ENCODE measurements at places on chromosomes 1 and 21.

- DNase-seq = no peak
- no peaks in the 10 kb centered on the region for H3K36me3 ChIP-seq
- no peak overlapping the region for H3K4me3 ChIP-seq
- H3K27me3 ChIP-seq = no peaks in the 10 kb centered on the region
- no peak overlapping the region for H3K27ac ChIP-seq
Measured at GRCh38 chr21:46171996-46172862, 12.0 kb downstream of the SPATC1L start.

DNA sequence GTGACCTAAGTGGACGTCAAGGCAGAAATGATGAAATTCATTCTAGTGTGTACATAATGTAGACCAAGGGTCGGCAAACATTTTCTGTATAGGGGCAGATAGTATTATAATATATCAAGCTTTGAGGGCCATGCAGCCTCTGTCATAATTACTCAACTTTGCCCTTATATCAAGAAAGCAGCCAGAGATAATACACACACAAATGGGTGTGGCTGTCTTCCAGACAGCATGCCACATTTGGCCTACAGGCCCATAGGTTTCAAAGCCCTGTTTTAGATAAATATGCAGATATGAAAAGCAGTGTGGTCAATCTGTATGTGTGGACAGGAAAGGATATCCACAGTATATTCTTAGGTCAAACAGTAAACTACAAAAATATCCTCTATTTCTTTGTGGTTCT, 320.1 kb upstream of the FMN2 start:
- H3K4me3 ChIP-seq = no peak overlapping the region
- DNase-seq = no peak
- no peak overlapping the region for H3K27ac ChIP-seq
- no peaks in the 10 kb centered on the region for H3K36me3 ChIP-seq

- DNase-seq = no peak
- no peak overlapping the region for H3K4me3 ChIP-seq
- peaks cover 48% of the 10 kb centered on the region for H3K27me3 ChIP-seq
- H3K27ac ChIP-seq = no peak overlapping the region
Measured at GRCh38 chr1:47705517-47706130, 267.8 kb downstream of the FOXD2 start.

- no peak overlapping the region for H3K27ac ChIP-seq
- H3K36me3 ChIP-seq = no peaks in the 10 kb centered on the region
- DNase-seq = no peak
- peaks cover 16% of the 10 kb centered on the region for H3K4me1 ChIP-seq
- H3K4me3 ChIP-seq = no peak overlapping the region
Measured at GRCh38 chr1:198160222-198160621, 3.4 kb downstream of the NEK7 start.

DNA sequence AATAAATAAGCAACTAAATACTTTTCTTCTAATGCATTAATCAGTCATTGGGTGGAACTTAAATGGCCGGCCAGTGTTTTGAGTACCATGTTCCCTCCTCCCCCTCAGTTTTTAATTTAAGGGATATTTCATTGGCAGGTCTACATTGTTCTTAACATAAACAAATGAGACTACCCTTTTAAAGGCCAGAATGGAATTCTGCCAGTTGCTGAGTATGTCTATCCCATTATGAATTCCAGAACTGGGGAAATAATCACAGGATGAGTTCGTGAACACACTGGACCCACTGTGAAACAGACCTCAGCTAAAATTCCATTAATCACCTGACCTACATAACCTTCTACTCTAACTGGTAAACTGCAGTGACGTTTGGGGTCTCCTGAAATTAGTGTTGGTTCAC, 305.5 kb upstream of the PKN2 start:
- no peak overlapping the region for H3K4me3 ChIP-seq
- H3K27me3 ChIP-seq = no peaks in the 10 kb centered on the region
- no peaks in the 10 kb centered on the region for H3K36me3 ChIP-seq
- no peak for DNase-seq
- no peaks in the 10 kb centered on the region for H3K4me1 ChIP-seq

GRCh38 chr21:34630536-34631143, 15.7 kb upstream of the RCAN1 start:
- no peaks in the 10 kb centered on the region for H3K27me3 ChIP-seq
- no peaks in the 10 kb centered on the region for H3K36me3 ChIP-seq
- no peak overlapping the region for H3K27ac ChIP-seq
- H3K4me3 ChIP-seq = no peak overlapping the region

GRCh38 chr1:64133036-64133435, 70.4 kb upstream of the UBE2U start:
- H3K36me3 ChIP-seq = no peaks in the 10 kb centered on the region
- no peaks in the 10 kb centered on the region for H3K4me1 ChIP-seq
- DNase-seq = no peak
- H3K27ac ChIP-seq = no peak overlapping the region
- no peaks in the 10 kb centered on the region for H3K27me3 ChIP-seq

- DNase-seq = no peak
- H3K4me1 ChIP-seq = no peaks in the 10 kb centered on the region
- no peaks in the 10 kb centered on the region for H3K27me3 ChIP-seq
- no peak overlapping the region for H3K27ac ChIP-seq
- H3K4me3 ChIP-seq = no peak overlapping the region
- H3K36me3 ChIP-seq = no peaks in the 10 kb centered on the region
Measured at GRCh38 chr1:171985639-171986038, 144.3 kb downstream of the DNM3 start.

GRCh38 chr1:226653311-226653921, 85.7 kb downstream of the ITPKB start:
- H3K4me3 ChIP-seq = no peak overlapping the region
- H3K36me3 ChIP-seq = no peaks in the 10 kb centered on the region
- H3K27me3 ChIP-seq = no peaks in the 10 kb centered on the region
- DNase-seq = no peak
- H3K4me1 ChIP-seq = peaks cover 21% of the 10 kb centered on the region

- H3K4me1 ChIP-seq = peaks cover 2% of the 10 kb centered on the region
- H3K4me3 ChIP-seq = no peak overlapping the region
Measured at GRCh38 chr1:230858918-230859729, 9.2 kb downstream of the C1orf198 start.

DNA sequence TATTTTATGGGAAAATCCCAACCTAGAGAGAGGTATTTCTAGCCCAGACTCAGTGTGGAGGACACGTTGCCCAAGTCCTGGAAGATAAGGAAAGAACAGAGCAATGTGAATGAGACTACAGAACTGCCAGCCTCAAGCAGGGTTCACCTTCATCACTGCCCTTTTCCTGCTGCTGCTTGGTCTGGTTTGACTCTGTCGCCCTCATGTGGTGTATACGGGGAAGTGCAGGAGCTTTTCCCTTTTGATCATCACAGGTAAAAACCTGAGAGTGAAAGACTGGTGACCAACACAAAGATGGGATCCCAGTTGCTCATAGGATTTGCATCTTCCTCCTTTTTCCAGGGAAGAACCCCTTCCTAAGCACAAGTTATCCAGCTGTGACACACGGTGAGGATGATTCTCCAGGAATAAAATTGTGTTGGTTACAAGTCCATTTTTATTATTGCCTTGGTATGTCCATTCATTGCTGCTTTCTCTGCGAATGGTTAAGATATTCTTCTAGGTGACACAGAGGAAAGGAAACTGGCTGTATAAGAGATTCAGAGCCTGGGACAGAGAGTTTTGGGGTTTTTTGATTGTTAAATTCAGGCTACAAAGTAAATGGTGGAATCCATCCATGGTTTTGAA, 89.5 kb upstream of the CD53 start:
- no peak overlapping the region for H3K4me3 ChIP-seq
- no peaks in the 10 kb centered on the region for H3K36me3 ChIP-seq
- no peak overlapping the region for H3K27ac ChIP-seq
- no peaks in the 10 kb centered on the region for H3K4me1 ChIP-seq
- H3K27me3 ChIP-seq = no peaks in the 10 kb centered on the region

DNA sequence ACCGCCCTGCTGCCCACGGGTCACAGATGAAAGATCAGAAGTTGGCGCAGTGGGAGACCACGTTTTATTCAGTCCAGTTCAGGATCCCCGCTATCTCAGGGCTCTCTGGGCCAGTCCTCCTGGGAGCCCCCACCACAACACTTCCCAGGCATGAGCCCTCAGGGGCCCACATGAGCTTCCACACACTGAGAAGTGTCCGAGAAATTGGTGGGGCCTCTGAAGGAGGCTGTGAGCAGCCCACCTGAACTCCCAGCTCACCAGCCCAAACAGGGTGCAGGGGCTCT, 12.1 kb downstream of the TRIM46 start:
- peaks cover 7% of the 10 kb centered on the region for H3K4me1 ChIP-seq
- H3K27ac ChIP-seq = no peak overlapping the region
- H3K27me3 ChIP-seq = no peaks in the 10 kb centered on the region
- H3K36me3 ChIP-seq = peaks cover 12% of the 10 kb centered on the region
- no peak for DNase-seq

DNA sequence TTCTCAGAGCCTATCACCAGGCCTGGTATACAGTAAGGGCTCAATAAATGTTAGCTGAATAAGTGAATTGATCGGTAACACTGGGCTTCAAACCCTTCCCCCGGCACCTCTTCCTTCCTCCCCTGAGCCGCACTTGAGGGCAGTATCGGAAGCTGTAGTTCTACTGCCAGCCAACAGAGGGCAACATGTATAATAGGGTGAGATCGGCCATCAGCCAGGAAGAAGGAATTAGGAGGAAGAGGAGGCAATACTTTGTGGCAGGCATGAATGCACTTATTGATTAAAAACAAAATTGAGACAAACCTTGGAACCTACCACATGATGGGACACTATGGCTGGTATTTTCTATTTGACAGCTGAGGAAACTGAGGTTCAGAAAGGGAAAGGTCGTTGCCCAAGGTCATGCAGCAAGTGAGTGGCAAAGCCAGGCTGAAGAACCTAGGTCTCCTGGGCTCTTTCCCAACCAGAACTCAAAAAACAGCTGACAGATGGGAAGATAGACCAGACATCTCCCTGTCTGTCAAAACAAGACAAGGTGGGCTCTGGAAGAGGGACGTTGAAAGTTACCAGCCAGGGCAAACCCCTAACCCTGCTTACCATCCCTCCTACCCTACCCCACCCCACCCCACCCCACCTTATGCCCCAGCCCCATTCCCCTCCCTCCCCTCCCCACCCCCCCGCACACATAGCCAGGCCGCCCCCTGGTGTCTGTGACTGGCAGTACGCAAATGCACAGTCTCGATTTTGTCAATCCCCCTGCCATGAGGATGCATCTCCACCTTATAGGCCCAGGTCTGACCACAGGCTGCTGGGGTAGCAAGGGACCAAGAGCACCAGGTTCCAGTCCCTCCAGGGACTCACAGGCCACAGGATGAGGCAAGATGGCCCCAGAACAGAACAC, 107.3 kb upstream of the RUNX3 start:
- no peaks in the 10 kb centered on the region for H3K36me3 ChIP-seq
- peaks cover 2% of the 10 kb centered on the region for H3K4me1 ChIP-seq
- H3K27me3 ChIP-seq = no peaks in the 10 kb centered on the region
- H3K27ac ChIP-seq = no peak overlapping the region

GRCh38 chr1:95562230-95562629, 328.2 kb downstream of the RWDD3 start:
- no peak overlapping the region for H3K27ac ChIP-seq
- no peaks in the 10 kb centered on the region for H3K36me3 ChIP-seq
- H3K4me1 ChIP-seq = no peaks in the 10 kb centered on the region
- no peak for DNase-seq
- no peak overlapping the region for H3K4me3 ChIP-seq

DNA sequence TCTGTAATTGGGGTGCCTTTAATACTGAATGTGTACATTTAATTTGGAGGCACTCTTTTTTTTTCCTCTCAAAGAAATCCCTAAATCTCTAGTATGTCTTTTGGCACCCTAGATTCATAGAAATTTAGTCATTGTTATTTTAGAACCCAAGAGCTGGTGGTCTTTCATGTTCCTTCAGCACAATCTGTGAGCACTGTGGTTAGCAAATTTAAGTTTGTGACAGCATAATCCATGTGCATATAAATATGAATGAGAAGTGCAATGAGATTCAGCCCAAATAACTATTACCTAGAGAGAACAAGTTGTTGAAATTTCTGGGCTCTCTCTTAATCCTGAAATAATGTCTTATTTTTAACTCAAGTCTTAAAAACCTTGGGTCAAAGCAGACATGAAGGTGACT, 4.5 kb downstream of the PPP1R8 start:
- no peaks in the 10 kb centered on the region for H3K4me1 ChIP-seq
- H3K4me3 ChIP-seq = no peak overlapping the region
- no peak overlapping the region for H3K27ac ChIP-seq
- DNase-seq = no peak

- DNase-seq = no peak
- H3K4me1 ChIP-seq = peaks cover 10% of the 10 kb centered on the region
- no peak overlapping the region for H3K4me3 ChIP-seq
- no peaks in the 10 kb centered on the region for H3K27me3 ChIP-seq
- H3K27ac ChIP-seq = no peak overlapping the region
Measured at GRCh38 chr1:204600968-204601367, 84.6 kb downstream of the LRRN2 start.

DNA sequence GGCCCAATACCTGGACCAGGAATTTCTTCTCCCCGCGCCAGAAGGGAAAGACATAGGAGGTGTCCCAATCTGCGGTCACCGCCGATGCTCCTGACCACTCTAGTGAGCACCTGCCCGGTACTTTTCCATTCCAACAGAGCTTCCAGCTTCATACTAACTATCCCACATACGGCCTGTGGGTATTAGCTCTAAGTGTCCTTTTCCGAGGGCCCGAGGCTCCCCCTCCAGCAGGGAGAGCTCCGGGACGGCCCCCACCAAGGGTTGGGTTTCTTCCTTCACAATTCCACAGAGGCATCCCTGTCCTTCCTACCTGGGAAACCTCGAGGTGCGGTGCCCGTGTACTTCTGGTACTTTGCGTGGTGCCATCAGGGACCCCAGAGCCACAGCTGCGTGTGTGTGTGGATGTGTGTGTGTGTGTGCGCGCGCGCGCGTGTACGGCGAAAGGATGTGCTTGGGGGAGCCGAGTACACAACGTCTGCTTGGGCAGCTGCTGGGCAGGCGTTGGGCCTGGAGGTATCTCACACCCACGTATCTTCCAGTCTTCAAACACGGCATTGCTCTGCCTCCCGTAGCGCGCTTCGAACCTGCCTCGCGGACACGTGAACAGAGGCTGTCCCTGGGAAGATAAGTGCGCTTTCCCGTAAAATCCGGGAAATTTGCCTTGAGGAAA, 2.4 kb upstream of the SIM2 start:
- H3K27ac ChIP-seq = no peak overlapping the region
- peaks cover 4% of the 10 kb centered on the region for H3K4me1 ChIP-seq
- H3K27me3 ChIP-seq = peaks cover 100% of the 10 kb centered on the region
- peak; percentile 56 for DNase-seq
- H3K4me3 ChIP-seq = no peak overlapping the region

GRCh38 chr1:218878369-218878768, 295.3 kb upstream of the LYPLAL1 start:
- no peak for DNase-seq
- no peaks in the 10 kb centered on the region for H3K36me3 ChIP-seq
- H3K27me3 ChIP-seq = no peaks in the 10 kb centered on the region
- H3K4me1 ChIP-seq = no peaks in the 10 kb centered on the region
- no peak overlapping the region for H3K27ac ChIP-seq

GRCh38 chr1:90881034-90881433, 140.8 kb downstream of the ZNF644 start:
- H3K27ac ChIP-seq = no peak overlapping the region
- H3K27me3 ChIP-seq = no peaks in the 10 kb centered on the region
- H3K4me1 ChIP-seq = no peaks in the 10 kb centered on the region
- H3K4me3 ChIP-seq = no peak overlapping the region
- no peaks in the 10 kb centered on the region for H3K36me3 ChIP-seq

- no peak overlapping the region for H3K27ac ChIP-seq
- H3K27me3 ChIP-seq = no peaks in the 10 kb centered on the region
- no peaks in the 10 kb centered on the region for H3K36me3 ChIP-seq
- no peak overlapping the region for H3K4me3 ChIP-seq
- DNase-seq = peak; percentile 87
Measured at GRCh38 chr1:24199291-24199900, 12.3 kb upstream of the IFNLR1 start.

Measured in H1 (cell line).